NCI-H2081 (cell line): ENCODE measurements at places on chromosomes 7 and 10.
A peak's percentile ranks its signal among the peaks of the same experiment; 100 is the strongest.

GRCh38 chr10:89625041-89625765, 19.8 kb downstream of the PANK1 start:
- DNase-seq, result no peak

GRCh38 chr10:117186832-117187615, 10.3 kb upstream of the KCNK18 start:
- no peak for DNase-seq

GRCh38 chr7:129665013-129665401, 53.5 kb downstream of the NRF1 start:
- no peak for DNase-seq

DNA sequence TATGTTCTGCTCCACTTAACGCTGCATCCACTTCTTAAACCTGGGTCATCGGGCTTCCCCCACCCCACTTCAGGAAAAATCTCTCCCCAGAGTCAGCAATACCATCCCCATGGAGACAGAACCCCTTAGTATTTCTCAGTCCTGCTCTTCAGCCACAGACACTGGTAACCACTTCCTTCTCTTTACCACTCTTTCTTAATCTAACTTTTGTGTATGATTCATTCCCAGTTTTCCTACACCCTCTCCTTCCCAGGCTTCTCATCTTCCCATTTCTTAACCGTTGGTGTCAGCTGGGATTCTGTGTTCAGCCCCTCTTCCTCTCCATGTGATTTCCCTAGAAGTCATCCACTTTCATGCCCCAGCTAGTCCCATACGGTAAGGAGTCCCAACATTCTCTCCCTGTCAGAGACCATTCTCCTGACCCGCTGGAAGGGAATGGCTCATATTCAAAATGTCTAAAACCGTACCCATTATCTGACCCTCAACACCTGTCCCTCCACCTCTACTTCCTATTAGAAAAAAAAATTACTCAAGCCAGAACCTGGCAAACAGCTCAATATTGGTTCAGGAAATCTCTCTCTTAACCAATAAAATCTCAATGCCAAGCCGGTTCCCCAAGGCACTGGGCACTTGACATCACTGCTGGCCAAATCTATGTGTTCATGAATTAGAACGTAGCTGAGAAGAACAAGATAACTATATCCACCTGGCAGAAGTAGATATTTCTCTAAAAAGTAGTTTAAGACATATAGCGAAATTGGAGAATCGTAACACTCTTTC, 89.4 kb downstream of the DGKI start:
- no peak for DNase-seq

GRCh38 chr10:27659786-27660185, 85.8 kb downstream of the MKX start:
- DNase-seq, result no peak

GRCh38 chr7:96719164-96719563, 9.5 kb upstream of the SEM1 start:
- DNase-seq, result peak; percentile 26

GRCh38 chr7:148587076-148587475, 3.5 kb upstream of the C7orf33 start:
- DNase-seq, result no peak

GRCh38 chr7:122316467-122317388, 12.2 kb upstream of the FEZF1 start:
- DNase-seq, result no peak

GRCh38 chr7:16045296-16045695, 358.8 kb upstream of the MEOX2 start:
- DNase-seq, result no peak

- DNase-seq, result peak; percentile 64
Measured at GRCh38 chr7:43906331-43907010, at the start of gene URGCP. TSS of gene URGCP (minus strand) at chr7:43906596. CDS start at chr7:43906575, 21 bp downstream.

- no peak for DNase-seq
Measured at GRCh38 chr7:131190146-131190545, 137.5 kb upstream of the MKLN1 start.

DNA sequence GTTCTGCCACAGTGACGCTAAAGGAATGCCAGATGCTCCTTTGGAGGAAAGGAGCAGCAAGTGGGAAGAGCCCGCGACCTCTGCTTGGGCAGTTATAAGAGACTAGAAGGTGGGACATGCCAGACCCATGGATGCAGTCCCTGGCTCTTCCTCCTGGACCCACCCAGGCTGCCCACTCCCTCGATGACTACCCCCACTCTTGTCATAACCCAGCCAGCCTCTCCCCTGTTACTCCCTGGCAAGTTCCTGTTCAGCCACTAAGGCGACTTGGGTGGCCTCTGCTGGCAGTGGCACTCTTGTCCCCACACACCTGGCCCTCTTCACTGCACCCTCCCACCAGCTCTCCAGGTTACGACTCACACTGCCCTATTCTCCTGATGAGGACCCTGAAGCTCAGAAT, 33.5 kb downstream of the COL13A1 start:
- DNase-seq, result no peak

- DNase-seq, result no peak
Measured at GRCh38 chr10:63213489-63213888, 80.4 kb downstream of the NRBF2 start.

DNA sequence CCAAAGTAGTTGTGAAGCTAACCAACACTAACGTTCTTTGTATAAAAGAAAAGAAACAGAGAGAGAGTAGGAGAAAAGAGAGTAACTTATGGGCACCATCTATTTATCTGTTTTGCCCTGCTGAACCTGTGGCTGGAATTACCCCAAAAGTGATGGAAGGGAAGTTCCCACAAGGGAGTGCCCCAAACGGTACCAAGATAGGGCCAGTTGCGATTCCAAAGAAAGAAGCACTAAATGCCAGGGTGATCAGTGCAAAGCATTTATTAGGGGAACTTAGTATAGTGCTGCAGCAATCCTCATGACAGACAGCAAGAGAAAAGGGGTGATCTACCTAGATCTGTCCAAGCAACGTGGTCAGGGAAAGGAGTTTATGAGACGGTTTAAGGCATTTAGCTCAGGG, 190.2 kb downstream of the SORCS3 start:
- no peak for DNase-seq

- no peak for DNase-seq
Measured at GRCh38 chr7:29229066-29229465, 34.5 kb downstream of the CHN2 start.

GRCh38 chr7:32108651-32109050, 38.4 kb upstream of the PDE1C start:
- no peak for DNase-seq

- no peak for DNase-seq
Measured at GRCh38 chr7:46032942-46033341, 111.9 kb upstream of the IGFBP3 start.

DNA sequence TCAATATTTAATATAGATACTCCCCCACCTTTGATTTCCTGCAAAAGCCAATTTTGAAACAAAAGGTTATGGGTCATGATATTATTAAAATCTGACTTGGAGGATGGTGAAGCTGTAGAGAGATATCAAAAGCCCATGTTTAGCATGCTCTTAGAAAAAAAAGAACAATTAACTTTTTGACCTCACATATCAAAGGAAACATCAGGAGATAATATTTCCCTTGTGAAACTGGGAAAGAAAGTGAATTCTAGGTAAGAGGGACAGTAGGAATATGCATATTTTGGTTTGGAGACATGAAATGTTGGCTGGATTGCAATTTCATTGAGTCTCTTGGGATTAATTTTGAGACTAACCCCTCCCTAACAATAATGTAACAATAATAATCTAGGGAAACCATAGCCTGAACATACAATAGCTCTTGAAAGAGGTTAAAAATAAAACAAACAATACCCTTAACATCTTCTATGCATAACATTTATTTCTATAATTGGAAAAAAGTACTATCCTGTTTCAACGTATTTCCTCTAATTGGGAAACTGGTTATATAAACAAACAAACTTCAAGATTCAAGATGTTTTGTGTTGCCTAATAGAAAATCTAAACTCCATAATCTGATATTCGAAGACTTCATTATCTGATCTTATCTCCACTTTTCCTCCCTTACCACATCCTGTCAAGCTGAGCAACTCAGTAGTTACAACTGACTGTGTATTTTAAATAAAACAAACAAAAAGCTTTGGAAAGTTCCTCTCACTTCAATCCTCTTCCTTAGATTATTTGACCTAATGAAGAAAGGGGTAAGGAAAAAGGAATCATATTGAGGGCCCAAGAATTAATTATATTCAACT, 14.8 kb downstream of the TMEM26 start:
- DNase-seq, result no peak

GRCh38 chr10:49508654-49509053, 30.3 kb downstream of the ERCC6 start:
- no peak for DNase-seq

GRCh38 chr7:124720195-124720594, 45.4 kb downstream of the GPR37 start:
- DNase-seq, result no peak

DNA sequence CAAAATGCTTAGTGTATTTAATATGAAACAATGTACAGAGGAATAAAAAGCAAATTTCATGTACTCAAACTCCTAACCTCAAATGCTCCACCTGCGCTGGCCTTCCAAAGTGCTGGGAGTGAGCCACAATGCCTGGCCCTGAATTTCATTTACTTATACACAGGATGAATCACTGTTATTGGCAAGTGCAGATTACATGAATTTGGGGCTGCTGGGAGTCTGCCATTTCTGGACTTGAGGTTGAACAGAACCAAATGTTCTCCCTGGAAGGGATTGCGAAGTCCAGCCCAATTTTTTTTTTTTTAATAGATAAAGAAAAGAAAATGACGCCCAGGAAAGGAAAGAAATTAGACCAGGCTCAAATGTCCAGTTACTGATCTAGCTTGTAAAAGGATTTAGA, 6.8 kb upstream of the CSTF2T start:
- no peak for DNase-seq

DNA sequence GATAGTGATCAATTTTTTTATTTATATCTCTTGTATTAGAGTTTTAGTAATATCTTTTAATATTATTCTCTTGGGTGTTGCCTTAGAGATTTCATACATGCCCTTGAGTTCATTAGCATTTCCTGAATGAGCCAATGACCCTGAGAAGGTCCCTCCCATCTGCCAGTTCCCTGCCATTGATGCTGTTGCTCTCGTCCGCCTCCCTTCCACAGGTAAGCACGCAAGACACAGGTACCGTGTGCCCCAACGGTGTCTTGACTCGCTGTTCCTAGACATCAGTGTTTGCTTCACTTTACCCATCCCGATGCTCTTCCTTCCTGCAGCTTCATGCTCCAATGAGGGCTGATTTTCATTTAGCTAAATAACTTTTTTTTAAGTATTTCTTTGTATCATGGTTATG, 19.7 kb upstream of the PWWP2B start:
- no peak for DNase-seq

- no peak for DNase-seq
Measured at GRCh38 chr7:107815254-107815882, 12.3 kb upstream of the SLC26A3 start.

GRCh38 chr7:29331163-29331562, 136.6 kb downstream of the CHN2 start:
- no peak for DNase-seq

DNA sequence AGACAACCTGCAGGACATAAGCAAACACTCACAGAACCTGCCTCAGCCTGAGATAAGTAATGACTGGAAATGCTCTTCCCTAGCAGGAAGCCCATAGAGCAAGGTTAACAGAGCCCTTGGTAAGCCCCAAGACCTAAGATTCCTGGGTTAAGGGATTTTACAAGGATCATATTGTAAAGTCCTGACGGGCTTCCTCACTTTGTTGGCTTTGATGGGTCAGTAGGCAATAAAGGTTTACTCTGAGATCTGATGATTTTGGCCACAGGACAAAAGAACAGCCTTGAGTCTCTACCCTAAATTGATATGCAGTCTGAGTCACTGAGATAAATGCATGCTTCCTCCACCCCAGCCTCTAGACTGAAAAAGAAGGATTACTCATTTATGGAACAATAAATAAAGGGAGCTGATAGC, 270.8 kb downstream of the HTR7 start:
- DNase-seq, result no peak

DNA sequence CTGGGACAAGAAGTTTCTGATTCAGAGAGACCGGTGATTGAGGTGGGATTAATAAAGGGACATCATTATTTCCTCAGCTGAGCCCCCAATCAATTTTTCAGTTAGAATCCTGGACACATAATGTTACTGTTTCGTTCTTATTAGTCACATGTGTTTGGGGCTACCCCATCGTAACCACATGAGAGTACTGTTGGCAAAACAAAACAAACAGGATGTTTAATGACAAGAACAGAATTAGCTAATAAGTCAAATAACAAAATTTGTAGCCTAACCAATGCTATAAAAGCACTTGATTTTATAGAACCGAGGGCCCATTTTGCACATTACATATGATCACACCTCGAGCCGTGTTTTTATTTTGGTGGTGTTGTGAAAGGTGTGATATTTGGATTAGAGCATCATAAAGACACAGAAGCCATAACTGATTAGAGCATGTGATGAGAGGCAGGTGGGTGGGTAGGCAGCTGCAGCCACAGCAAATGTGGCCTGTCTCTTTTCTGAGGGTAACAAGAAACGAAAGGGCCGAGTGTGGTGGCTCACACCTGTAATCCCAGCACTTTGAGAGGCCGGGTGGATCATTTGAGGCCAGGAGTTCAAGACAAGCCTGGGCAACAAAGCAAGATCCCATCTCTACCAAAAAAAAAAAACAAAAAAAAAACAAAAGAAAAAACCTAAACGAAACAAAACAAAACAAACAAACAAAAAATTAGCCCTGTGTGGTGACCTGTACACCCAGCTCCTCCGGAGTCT, 1.8 kb upstream of the VWC2 start:
- DNase-seq, result no peak

DNA sequence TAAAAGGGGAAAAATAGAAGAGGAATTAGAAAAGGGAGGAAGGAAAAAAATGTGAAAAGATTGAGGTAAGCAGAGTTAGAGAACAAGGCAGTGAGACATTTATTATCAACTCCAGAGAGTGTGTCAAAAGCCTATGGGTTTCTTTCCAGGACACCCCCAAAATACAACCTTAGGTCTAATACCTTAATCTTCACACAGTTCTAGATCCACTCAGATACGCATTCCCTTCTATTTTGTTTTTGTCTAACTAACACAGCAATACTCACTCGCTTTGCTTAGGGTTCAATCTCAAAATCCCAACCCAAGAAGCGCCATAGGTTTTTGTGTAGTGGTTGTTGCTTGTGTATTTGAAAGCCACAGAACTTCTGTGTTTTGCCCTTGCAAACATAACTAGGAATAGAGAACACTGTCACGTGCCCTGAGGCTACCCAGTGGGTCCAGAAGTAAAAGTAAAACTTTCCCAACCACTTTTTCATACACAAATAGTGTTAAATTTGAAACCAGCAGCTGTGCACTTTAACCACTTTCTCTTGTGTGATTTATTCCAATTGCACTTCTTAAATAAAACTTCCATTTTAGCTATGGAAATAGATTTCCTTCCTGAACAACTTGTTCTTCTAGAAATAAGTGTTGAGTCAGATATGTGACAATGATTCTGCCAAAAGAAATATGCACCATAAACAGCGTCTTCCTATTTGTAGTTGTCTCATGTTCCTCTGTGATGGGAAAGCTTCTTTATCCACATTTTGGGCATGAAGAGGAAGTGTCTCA, 414.7 kb upstream of the GHITM start:
- DNase-seq, result no peak

GRCh38 chr10:88379575-88379974, 203.5 kb downstream of the RNLS start:
- DNase-seq, result no peak
